A549 treated with RU486 at 1 μM for 4 hours (cell line): ENCODE measurements at places on chromosomes 12 and 14. TPM values are rescaled to one million over a fixed set of nuclear protein-coding genes. Genes with fewer than 3 reads are reported as not detected.

Gene MYO1H
- total RNA-seq, result not detected in 5 replicates

Gene COL2A1
- total RNA-seq, result 0.06 to 0.40 TPM (median 0.17 TPM) in 4 of 5 replicates, not detected in the other

Gene MYH6
- not detected in 5 replicates for total RNA-seq

Gene C12orf50
- total RNA-seq, result 0.06 TPM in 1 of 5 replicates, not detected in the others

Gene MGAT4C
- total RNA-seq, result 0.01 to 0.18 TPM (median 0.06 TPM) in 4 of 5 replicates, not detected in the other

Gene SMAGP
- 22.2 to 27.7 TPM (median 24.5 TPM) in 5 replicates for total RNA-seq

Gene RFX4
- 0.05 TPM in 1 of 5 replicates, not detected in the others for total RNA-seq

Gene ASCL1
- total RNA-seq, result not detected in 5 replicates

Gene KCTD10
- 40.9 to 52.2 TPM (median 43.8 TPM) in 5 replicates for total RNA-seq

Gene WIF1
- not detected in 5 replicates for total RNA-seq

Gene GYS2
- total RNA-seq, result not detected in 5 replicates

Gene NTS
- 35.3 to 94.8 TPM (median 77.0 TPM) in 5 replicates for total RNA-seq

Gene MVK
- 5.5 to 9.2 TPM (median 6.9 TPM) in 5 replicates for total RNA-seq

Gene SPTB
- 0.65 to 1.1 TPM (median 0.96 TPM) in 5 replicates for total RNA-seq

Gene TGFB3
- total RNA-seq, result 0.80 to 1.3 TPM (median 1.2 TPM) in 5 replicates

Gene FAM222A
- total RNA-seq, result 3.8 to 7.3 TPM (median 5.8 TPM) in 5 replicates

Gene EFS
- total RNA-seq, result not detected in 5 replicates

Gene PTHLH
- 33.7 to 38.2 TPM (median 35.7 TPM) in 5 replicates for total RNA-seq

Gene SLC17A8
- total RNA-seq, result 0.02 TPM in 1 of 5 replicates, not detected in the others

Gene FAM181A
- total RNA-seq, result not detected in 5 replicates

Gene POTEM
- total RNA-seq, result not detected in 5 replicates

Gene PARPBP
- 10.9 to 27.6 TPM (median 25.2 TPM) in 5 replicates for total RNA-seq

Gene DPY19L2
- 1.1 to 2.6 TPM (median 1.8 TPM) in 5 replicates for total RNA-seq

Gene DLK1
- 0.20 to 0.45 TPM (median 0.42 TPM) in 5 replicates for total RNA-seq

Gene BCL11B
- total RNA-seq, result 0.16 to 0.30 TPM (median 0.30 TPM) in 5 replicates

Gene ERP27
- not detected in 5 replicates for total RNA-seq

Gene AHNAK2
- total RNA-seq, result 182 to 214 TPM (median 186 TPM) in 5 replicates

Gene APOF
- total RNA-seq, result not detected in 5 replicates

Gene HOXC10
- 2.2 to 5.4 TPM (median 2.6 TPM) in 5 replicates for total RNA-seq

Gene CYP46A1
- total RNA-seq, result 0.02 to 0.15 TPM (median 0.13 TPM) in 4 of 5 replicates, not detected in the other

Gene CLEC4D
- total RNA-seq, result not detected in 5 replicates

Gene AQP2
- total RNA-seq, result not detected in 5 replicates

Gene RDH12
- total RNA-seq, result not detected in 5 replicates

Gene TC2N
- 0.51 to 0.72 TPM (median 0.65 TPM) in 5 replicates for total RNA-seq

Gene CLSTN3
- total RNA-seq, result 11.3 to 15.3 TPM (median 14.5 TPM) in 5 replicates

Gene SYT1
- 3.3 to 7.2 TPM (median 7.0 TPM) in 5 replicates for total RNA-seq

Gene POTEG
- total RNA-seq, result not detected in 5 replicates

Gene CTSG
- not detected in 5 replicates for total RNA-seq

Gene GUCY2C
- 0.08 TPM in 1 of 5 replicates, not detected in the others for total RNA-seq

Gene AJUBA
- 38.8 to 43.7 TPM (median 40.1 TPM) in 5 replicates for total RNA-seq

Gene GPRC5D
- total RNA-seq, result not detected in 5 replicates

Gene LRP6
- 15.3 to 19.9 TPM (median 18.2 TPM) in 5 replicates for total RNA-seq

Gene AKAP6
- 0.15 to 0.96 TPM (median 0.70 TPM) in 5 replicates for total RNA-seq

Gene MYF6
- not detected in 5 replicates for total RNA-seq

Gene FGD6
- 12.8 to 17.5 TPM (median 16.3 TPM) in 5 replicates for total RNA-seq

Gene MMP19
- total RNA-seq, result 0.13 to 4.5 TPM (median 0.17 TPM) in 5 replicates

Gene SYCP3
- 0.13 TPM in 1 of 5 replicates, not detected in the others for total RNA-seq

Gene ACOT6
- total RNA-seq, result not detected in 5 replicates

Gene KCNC2
- not detected in 5 replicates for total RNA-seq

Gene MDGA2
- 0.12 TPM in 1 of 5 replicates, not detected in the others for total RNA-seq

Gene PPFIBP1
- 16.0 to 32.5 TPM (median 26.5 TPM) in 5 replicates for total RNA-seq

Gene CISTR
- total RNA-seq, result not detected in 5 replicates

Gene PPFIA2
- total RNA-seq, result 0.55 TPM in 1 of 5 replicates, not detected in the others

Gene IFNG-AS1
- not detected in 5 replicates for total RNA-seq
